ENCODE measurements at places on chromosomes 1 and 21.
A peak's percentile ranks its signal among the peaks of the same experiment; 100 is the strongest.

GRCh38 chr21:18499761-18500376 is 96.3 kb upstream of the TMPRSS15 start:
- no peak for DNase-seq

DNA sequence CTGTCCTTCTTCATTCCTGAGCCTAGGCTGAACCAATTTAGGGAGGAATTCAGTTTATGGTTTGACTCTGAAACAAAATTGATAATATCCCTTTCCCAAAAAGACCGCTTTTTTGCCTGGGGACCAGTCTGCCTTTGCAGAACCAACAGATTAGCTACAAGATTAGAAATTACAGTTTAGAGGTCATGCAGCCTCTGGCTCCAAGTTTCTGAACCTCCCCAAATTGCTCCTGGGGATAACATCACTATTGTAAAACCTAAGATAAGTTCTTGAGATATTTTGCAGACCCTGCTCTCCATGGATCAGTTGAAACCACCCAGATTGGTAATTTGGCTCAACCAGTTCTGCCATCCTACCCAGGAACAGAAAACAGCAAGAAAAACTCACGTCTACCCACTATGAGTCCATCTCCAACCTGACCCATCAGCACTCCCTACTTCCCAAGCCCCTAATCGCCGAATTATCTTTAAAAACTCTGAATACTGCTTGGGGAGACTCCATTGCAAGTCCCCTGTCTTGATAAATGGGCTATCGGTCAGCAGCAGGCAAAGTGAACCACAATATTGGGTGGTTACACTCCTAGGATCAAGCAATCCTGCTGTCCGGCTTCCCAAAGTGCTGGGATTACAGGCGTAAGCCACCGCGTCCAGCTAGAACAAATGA is 605 bp upstream of the RABGGTB start:
- DNase-seq = no peak

GRCh38 chr1:179081687-179082332 is at the start of gene TOR3A:
TSS of gene TOR3A (plus strand) at chr1:179082070. CDS start at chr1:179082129, 59 bp downstream.
- DNase-seq = peak; percentile 55

DNA sequence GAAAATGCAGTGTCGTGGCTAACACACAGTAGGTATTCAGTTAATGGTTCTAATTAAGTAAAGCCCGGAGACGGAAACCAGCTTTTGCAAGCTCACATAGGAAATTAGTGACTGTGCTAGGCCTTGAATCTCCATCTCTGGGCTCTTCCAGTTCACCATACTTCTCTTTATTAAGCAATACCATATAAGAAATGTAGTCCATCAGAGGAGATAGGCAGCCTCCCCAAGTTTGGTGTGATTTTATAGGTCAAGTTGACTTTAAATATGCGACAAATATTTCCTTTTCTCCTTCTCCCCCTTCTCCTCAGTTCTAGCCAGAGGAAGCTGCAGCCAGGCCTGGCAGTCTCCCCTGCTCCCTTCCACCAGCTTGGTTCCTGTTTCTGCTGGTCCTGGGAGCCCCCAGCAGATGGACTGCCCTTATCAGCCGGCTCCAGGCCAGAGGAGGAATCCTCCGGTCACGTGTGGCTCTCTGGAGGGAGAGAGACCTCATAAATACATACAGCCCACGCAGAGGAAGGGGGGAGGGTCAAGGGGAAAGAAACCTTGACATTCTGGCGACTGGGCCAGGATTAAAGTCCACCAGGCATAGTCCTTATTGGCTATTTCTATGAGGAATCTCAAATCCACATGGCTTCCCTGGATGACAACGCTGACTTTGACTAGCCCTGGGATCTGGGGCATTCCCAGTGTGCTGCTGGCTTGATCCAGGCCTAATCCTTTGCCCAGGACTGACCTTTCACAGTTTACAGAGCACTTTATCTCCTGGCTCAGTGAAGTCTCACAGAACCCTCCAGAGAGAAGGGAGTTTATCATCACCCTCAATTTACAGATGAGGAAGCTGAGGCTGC is 115.1 kb upstream of the JUN start:
- no peak for DNase-seq

GRCh38 chr1:164576291-164577271 is 17.6 kb downstream of the PBX1 start:
- no peak for DNase-seq

DNA sequence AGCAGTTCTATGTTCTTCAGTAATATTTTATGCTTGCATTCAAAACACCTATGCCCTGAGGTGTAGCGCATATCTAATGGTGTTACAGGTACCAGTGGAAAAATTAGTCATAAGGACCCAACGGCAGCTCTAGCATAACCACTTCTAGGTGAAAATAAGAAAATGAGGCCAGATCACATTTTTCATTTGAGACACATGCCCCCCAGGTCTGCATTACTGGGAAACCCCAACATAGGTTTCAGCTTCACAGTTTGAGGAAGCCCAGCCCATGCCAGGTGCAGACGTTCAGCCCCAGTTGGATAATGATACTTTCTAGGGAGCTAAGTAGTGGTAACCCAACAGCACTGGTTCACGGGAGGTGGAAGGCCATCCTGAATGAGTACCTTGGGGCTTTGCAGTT is 129.8 kb downstream of the CNIH3 start:
- no peak for DNase-seq

DNA sequence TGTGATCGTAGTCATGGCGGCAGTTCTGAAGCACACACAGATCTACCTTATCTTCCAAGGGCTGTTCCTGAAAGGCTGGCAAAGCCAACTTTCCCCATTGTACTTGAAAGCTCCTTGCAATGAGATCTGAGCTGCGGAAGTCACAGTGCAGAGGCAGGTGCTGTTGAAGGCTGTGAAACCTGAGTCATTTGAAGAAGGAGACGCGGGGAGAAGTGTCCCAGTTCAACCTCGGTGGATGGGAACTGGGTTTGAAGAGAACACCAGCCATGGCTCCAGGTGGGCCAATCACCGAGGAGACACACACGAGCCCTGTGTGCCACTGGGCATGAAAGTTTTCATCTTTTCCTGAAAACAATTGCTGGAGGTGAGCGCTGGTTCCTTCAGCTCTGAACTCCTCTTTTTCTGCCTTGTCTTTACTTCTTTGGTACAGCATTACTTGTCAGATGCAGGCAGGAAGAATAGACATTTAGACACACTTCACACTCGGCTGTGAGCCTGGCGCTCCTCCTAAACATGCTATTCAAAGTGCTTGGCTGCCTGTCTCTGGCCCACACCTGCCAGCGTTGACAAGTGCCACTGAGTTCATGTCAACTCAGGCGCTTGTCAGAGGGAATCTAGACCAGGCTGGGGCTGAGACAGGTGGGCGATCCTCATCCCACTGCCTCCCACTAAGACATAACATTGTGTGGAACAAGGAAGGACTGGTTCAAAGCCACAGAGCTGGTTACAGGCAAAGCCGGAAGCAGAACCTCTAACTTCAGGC is 25.7 kb upstream of the PDE9A start:
- no peak for DNase-seq

GRCh38 chr1:241130881-241131280 is 226.1 kb downstream of the RGS7 start:
- no peak for DNase-seq

DNA sequence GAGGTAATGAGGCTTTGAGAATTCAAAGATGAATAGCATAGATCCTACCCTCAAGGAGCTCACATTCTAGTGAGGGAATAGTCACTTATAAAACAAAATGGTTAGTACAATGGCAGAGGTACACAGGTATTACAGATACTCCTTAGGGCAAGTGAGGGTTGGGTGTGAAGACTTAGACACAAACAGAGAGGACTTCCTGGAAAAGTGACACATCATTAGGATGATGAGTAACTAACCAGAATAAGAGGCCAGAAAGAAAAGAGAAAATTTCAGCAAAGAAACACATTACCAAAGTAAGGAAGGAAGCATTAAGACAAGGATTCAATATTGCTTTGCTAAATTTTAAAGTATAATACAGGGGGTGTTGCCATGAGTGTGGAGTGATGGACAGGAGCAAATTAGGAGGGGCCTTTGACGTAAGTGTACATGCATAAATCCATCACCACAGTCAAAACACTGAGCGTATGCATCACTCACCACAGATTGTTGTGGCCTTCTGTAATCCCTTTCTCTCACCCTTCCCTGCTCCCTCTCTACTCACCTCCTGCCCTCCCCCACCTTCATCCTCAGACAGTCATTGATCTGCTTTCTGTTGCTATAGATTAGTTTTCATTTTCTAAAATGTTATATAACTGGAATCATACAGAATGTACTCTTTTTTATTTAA is 7.9 kb downstream of the CD53 start:
- no peak for DNase-seq

DNA sequence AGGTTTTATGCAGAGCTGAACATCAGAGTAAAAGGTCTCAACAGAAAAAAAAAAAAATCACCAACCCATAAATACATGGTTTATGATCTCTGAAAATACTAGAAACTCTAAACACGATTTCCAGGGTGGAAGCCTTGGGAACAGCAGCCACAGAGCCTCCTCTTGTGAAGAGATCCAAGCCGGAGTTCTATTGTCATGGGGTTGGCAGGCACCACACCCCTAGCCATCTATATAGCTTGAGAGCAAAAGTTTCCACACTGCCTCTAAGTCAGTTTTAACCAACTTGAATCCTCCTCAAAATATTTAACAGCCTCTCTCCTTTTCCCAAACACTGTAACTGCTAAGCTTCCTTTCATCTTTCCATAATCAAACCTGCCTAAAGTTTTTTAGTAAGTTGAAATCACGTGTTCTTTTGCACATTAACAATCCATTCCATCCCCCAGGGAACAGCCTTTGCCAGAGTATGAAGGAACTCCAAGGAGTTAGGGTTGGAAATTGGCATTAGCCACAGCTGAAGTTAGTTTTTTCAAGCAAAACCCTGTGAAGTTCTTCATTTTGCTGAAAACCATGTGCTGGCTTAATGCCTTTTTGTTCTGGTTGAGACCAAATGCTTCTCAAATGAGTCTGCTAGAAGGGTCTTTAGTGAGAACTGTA is 13.8 kb upstream of the SEC16B start:
- DNase-seq = no peak

DNA sequence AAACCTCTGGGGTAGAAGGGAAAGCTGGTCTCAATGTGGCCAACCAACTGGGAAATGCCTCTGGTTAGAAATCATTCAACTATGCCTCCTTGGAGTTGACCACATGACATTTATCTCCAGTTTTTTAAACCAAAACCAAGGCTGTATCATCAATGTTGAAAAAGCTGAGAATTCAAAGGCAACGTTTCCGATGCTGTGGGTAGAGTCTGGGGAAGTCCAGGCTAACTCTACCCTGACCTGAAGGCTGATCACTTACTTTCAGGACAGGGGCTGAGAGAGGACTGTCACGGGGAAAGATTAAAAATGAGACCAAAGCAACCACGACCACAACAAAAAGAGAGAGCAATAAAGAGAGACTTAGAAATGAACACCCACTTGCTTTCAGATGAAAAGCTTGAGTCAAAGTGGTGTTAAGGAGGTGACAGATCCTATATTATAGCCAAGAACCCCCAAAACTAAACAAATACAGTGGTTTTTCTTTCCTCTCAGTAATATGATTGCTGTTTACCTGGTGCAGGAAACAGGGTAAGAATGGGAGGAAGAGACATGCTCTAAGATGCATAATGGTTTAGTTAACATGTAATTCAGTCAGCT is 90.8 kb upstream of the TNFSF4 start:
- DNase-seq = no peak
